ENCODE measurements at places on chromosomes 2 and 18.

DNA sequence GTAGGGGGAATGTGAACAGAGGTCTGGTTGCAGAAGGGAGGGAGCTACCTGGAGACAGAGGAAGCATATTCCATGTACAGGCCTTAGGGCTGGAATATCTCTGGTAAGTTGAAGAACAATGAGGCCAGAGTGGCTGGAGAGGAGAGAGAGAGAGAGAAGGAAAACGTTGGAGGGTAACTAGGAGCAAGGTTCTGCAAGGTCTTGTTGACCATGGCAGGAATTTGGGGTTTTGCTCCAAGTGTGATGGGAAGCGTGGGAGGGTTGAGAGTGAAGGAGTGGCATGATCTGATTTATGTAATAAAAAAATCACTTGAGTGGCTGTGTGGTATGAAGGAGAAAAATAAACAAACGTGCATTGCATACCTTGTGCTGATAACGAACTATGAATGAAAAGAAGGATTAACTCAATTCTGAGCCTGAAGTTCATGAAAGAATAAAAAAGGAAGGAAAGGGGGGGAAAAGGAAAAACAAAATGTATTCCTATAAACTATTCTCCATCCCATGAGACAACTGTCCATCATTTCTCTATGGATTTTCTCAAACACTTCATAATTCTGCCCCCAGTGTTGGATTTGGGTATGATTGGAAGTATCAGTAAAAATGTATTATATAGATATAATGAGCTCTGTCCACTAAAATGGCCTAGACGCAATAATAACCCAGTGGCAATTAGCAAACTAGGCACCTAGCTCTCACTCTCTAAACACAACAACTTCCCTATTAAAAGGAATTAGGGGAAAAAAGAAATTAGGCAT, 59.7 kb upstream of the PMAIP1 start:
- no peak for DNase-seq

DNA sequence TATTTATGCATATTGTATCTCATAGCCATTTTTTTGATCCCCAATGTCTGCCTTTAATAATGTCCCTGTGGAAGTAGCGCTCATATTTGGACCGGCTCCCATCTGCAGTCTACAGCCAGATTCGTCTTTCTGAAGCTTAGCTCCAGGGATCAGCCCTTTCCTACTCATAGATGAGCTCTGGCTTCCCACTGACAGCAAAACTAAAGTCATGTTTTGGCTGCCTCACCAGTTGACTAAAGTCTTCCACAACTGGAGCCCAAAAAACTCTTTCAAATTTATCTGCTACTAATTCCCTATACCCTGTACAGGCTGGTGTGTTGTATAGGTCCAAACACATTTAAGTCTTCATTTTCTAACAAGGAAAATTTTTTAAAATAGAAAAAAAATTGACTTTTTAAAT, 294.2 kb upstream of the HNMT start:
- no peak for DNase-seq

DNA sequence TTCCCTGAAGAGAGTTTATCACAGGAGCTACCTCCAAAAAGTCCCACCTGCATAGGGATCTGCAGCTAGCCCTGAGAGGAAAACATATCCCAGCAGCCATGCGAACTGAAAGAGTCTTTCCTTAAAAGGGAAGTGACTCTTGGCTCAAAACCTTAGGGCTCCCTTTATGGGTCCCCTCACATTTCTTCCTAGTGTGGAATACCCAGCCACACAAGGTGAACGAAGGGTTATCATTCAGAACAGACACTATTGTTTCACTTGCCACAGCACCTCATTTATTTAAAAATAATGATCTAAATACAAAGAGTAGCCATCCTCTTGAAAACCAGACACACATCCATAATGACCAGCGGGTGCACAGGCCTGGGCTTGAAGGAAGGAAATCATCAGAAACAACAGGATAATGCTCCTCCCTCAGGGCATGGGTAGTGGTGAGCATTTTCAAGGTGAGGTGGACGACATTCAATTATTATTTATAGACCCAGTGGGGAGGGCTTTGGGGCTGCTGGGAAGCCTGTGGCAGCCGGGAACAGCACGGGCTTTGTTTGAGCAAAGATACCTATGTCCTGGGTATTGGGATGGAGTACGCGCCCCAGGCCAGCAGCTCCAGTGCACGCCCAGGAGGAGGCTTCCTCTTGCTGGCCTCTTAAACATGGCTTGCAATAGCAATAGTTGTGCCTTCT, 119.0 kb upstream of the ITGA6 start:
- DNase-seq = no peak

DNA sequence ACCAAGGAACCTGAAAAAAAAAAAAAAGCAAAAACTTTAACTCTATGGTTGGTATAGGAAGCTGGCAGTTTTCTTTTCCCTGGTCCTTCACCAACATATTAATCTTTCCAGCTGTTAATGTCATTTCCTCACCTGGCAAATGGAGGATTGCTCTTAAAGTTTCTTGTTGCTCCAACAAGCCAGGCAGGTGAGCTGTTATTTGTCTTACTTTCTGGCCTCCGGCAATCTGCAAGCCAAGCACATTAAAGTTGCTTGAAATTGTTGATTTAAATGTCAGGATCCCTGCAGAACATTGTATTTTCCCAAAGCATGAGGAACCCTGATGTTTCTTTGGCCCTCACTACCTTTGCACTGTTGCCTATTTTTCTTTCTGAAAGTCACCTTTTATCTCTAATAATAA, 664.9 kb downstream of the METTL4 start:
- DNase-seq = no peak

GRCh38 chr2:154470376-154470775, 228.1 kb upstream of the KCNJ3 start:
- DNase-seq = no peak

DNA sequence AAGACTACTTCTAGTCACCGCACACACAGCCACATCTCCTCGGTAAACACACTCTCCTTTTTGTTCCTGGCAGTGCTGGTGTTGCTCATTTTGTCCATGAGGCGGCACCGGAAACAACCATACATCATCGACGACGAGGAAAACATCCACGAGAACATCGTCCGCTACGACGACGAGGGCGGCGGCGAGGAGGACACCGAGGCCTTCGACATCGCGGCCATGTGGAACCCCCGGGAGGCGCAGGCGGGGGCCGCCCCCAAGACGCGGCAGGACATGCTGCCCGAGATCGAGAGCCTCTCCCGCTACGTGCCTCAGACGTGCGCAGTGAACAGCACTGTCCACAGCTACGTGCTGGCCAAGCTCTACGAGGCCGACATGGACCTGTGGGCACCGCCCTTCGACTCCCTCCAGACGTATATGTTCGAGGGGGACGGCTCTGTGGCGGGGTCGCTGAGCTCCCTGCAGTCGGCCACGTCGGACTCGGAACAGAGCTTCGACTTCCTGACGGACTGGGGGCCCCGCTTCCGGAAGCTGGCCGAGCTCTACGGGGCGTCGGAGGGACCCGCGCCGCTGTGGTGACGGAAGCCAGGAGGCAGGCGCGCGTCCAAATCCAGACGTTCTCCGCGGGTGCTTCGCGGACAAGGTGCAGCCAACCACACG, 221.0 kb downstream of the CDH20 start:
- DNase-seq = no peak
